ENCODE measurements at places on chromosomes 2 and 18. TPM values are rescaled to one million over a fixed set of nuclear protein-coding genes. Genes with fewer than 3 reads are reported as not detected.

- no peak for DNase-seq
Observed at GRCh38 chr2:178863130-178863855, 56.1 kb upstream of the TTN start.

GRCh38 chr2:170365686-170366085 is 187.7 kb downstream of the MYO3B start:
- no peak for DNase-seq

GRCh38 chr2:213119061-213119809 is 32.2 kb downstream of the IKZF2 start:
- DNase-seq = no peak

DNA sequence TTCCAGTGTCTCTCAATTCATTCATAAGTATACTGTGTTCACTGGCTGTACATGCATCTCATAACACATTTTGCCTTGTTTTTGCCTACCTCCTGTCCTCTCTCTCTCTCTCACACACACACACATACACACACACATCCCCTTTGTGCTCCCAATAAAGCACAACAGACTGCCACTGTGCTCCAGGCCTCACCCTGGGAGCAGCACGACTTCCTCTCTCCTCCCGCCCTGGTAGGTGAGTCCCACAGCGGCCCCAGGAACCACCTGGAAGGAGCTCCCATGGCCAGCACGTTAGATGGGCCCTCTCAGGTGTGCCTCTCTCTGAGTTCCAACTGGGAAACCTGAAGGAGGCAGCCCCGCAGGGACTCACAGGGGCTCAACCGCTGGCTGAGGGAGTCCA is 65.4 kb downstream of the MARCHF4 start:
- no peak for DNase-seq

GRCh38 chr2:79085382-79085781 is 2.4 kb downstream of the REG1B start:
- no peak for DNase-seq

GRCh38 chr2:150339282-150339681 is 148.2 kb downstream of the RND3 start:
- no peak for DNase-seq

DNA sequence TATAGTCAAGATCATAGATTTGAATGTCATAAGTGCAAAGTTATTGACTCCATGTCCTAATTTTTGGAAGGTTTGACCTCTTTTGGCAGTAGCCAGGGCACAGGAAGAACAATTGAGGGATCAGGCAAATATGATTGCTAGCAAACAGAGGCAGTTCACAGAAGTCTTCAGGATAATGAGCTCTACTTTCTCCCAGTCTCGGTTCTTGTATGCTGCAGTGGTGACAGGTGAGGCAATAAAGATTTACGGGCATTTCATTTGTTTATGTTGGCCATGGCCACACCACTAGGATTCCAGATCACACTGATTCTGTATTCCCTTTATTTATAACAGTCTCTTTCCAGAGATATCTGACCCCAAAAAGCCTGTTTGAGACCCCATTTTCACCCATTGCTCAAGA is 137.5 kb downstream of the UBR3 start:
- no peak for DNase-seq

DNA sequence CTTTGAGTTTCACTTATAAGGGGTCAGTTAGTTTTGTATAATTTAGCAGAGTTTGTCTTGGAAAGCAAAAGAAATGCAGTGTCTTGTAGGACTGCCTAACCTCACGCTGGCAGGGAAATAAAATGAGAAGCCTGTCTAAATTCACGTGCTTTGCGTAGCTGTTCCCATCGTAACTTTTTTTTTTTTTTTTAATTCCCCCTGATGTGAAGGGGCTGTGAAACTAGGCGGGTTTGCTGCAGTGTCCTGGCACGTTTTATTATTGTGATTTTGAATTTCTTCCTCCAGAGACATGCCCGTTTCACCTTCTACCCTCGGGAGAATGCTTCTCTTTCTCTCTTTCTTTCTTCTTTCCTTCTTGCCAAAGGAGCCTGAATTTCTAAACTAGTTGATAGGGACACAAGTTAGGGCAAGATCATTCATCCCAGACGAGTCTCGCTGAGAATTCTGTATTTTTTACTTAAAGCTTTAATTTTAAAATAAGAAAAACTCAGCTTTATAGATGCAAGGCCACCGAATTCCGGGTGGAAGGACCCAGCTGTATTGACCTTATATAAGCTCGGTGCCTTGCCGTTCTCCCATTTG is 2.3 kb downstream of the MEIS1 start:
- no peak for DNase-seq

DNA sequence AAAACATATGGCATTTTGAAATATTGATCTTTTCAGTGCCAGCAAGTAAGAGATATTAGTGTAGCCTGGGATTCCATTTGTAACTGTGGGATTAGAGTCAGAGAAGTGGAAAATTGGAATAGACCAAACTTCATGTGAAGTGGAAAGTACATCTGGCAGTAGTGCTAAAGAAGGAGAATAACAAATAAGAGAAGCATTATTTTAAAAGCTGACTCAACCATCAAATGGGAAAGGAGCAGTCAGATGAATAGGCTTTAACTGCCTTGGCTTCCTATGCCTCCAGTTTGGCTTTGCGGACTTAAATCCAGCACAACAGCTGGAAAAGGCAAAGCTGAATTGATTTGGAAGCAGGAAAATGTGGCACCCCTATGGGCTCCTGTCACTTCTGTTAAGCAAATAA is 623.1 kb downstream of the TSN start:
- DNase-seq = no peak

Gene TMEM127
- total RNA-seq = 22.4 TPM

DNA sequence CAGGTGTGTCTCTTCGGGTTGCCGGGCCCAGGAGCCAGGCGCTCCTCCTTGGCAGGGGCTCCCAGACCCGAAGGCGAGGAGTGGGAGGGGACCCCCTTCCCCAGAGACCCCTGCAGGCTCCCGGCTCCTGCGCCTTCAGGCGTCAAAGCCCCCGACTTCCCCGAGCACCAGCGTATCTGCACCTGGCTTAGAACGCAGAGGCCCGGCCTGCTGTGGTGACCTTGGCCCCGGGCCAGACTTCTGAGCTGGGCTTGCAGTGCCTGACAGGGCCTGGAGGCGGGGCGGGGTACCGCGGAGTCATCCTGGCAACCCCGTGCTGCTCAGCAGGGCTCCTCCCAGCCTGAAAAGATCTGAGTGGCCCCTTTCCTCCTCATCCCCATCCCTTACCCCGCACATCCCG is 27.0 kb downstream of the SKA1 start:
- no peak for DNase-seq

GRCh38 chr18:35306588-35307250 is 16.7 kb upstream of the ZSCAN30 start:
- no peak for DNase-seq

DNA sequence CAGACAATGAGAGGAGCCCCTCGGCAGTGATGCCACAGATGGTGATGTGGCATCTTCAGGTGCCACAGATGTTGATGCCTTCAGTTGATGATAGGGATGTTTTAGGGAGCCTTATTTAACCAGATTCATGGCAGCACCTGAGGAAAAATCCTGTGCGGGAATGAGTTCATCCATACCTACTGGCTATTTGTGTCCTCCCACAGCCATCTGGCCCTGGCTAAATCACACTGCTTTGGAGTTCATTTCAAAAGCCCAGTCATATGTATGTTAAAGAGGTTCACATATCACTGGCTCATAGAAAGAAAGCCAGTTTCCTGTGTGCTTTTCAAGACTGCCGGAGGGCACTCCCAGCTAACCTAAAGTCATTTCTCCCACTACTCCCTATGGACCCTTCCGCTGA is 131.3 kb downstream of the MCFD2 start:
- DNase-seq = no peak

GRCh38 chr2:29691391-29691950 is 229.9 kb downstream of the ALK start:
- no peak for DNase-seq

Gene DOK1
- total RNA-seq = 15.7 TPM

GRCh38 chr2:186540941-186541340 is 48.9 kb upstream of the ITGAV start:
- no peak for DNase-seq

Gene SERPINB11
- not detected for total RNA-seq

- no peak for DNase-seq
Observed at GRCh38 chr2:173869244-173870229, 95.6 kb downstream of the SP3 start.

DNA sequence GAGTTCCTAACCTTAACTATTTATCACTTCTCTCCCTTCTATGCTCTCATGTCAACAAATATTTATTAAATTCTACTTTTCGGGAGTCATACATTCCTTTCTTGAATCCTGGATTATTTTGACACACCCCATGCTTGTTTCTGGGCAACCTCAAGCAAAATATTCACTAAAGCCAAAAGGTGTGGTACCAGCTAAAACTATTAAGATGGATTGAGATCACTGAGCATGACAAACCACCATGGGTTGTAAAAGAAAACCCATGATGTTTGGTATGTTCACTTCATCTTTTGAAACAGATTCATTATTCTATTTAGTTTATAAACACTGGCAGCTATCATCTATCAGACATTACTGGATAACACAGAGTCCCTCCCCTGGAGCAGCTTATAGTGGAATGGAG is 32.5 kb downstream of the DPP4 start:
- DNase-seq = no peak

DNA sequence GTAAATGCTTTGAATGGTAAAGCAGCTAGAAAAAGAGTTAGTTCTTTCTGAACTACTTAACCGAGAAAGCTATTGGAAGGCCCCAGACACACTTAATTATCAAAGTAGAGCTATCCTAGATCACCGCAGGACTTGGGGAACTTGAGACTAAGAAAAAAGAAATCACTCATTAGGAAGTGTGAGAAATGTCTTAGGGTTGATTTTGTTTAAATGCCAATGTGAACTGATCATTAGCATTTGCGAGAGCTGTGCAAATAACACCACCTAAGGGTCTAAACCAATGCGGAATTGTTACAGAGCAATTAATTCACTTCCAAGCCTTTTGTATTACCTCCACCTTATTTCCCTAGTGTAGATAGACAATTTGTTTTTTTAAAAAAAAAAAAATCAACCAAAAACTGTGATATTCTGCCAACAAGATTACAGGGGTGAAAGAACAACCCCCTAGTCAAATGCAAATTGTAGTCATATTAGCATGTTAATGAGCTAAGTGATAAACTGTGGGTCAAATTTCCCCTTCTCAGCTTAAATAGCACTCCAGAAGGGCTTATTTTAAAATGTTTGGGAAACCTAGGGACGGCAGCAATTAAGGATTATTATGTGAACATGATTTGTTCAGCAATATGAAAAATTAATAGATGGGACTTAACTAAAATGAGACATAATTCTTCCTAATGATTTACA is 246.2 kb upstream of the STON1 start:
- DNase-seq = no peak

- no peak for DNase-seq
Observed at GRCh38 chr2:23291239-23291638, 93.7 kb upstream of the KLHL29 start.

- no peak for DNase-seq
Observed at GRCh38 chr2:120014226-120014980, 1.5 kb downstream of the EPB41L5 start.

GRCh38 chr2:202695166-202695565 is 60.4 kb downstream of the FAM117B start:
- DNase-seq = no peak

GRCh38 chr2:79387431-79387830 is 125.4 kb upstream of the CTNNA2 start:
- no peak for DNase-seq

DNA sequence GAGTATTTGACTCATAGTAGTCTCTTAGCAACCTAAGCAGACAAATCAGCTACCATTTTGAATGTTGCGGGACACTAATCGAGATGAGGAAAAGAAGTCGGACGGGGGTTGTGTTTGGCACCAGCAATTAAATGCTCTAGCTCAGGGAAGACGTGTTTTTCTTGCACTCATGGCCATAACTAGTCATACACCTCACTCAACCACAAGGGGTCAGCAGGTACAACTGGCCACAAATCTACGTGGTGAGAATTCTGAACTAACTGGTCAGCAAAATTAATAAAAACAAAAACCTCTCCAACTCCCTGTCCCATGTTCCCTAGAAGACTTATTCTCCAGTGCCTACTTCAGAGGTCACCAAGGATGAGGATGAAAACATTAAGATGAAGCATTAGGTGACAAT is 1467.8 kb downstream of the DPP10 start:
- DNase-seq = no peak

Gene CSRNP3
- not detected for total RNA-seq

DNA sequence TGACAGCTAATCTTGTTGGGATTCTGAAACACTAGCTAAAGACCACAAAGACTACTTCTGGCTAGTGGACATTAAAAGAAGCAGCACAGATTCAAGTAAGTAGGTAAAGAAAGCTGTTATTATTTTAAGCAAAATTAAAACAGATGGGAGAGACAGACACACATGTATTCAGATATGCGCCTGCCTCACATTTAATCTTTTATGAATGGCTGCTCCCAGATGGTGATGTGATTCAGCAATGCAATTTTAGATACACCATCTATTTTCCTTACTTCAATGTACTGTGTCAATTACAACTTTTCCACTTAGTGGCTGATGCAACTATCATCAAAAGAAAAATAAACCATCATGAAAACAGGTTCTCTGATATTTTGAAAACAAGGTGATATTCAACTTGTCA is 133.0 kb upstream of the PGAP1 start:
- no peak for DNase-seq

GRCh38 chr2:48380208-48380607 is 149.7 kb upstream of the STON1 start:
- no peak for DNase-seq

Gene TACR1
- total RNA-seq = not detected

Gene CYP27A1
- 10.9 TPM for total RNA-seq

Gene MTA3
- total RNA-seq = 24.0 TPM

- no peak for DNase-seq
Observed at GRCh38 chr18:7417727-7418126, 149.4 kb upstream of the PTPRM start.

GRCh38 chr18:74497324-74497676 is 1.1 kb downstream of the CNDP2 start:
- no peak for DNase-seq

- DNase-seq = no peak
Observed at GRCh38 chr2:139967665-139968064, 1187.5 kb upstream of the NXPH2 start.

DNA sequence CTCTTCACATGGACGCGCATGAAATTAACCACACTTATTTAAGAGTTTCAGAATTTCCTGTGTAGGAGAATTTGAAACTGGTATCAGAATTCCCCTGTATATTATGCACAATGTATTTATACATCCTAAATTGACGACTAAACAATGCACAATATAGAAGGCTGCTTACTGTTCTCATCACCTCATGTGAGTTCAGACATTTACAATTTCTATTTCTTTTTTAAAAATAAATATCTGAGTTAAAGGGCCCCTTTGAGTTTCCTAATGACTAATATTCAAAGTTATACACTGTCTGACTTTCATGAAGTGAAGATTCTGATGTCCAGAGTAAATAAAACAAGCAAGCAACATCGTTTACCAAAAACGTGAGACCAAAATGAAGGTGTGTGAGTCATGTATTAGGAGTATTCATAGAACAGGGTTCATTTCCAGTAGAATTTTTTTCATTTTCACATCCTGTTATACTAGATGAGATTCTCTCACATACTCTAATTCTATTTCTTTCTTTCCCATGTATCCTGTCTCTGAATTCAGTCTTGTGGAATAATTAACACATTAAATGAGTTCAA is 406.2 kb downstream of the NUP35 start:
- DNase-seq = no peak

- DNase-seq = no peak
Observed at GRCh38 chr2:71453404-71454220, at the start of gene DYSF. TSS of gene DYSF (plus strand) at chr2:71453561.

Data from pulmonary artery endothelial cell (primary cell).